Left forelimb (tissue), 1 donor: ENCODE measurements at places on chromosomes 11 and 22.
A peak's percentile ranks its signal among the peaks of the same experiment; 100 is the strongest.

DNA sequence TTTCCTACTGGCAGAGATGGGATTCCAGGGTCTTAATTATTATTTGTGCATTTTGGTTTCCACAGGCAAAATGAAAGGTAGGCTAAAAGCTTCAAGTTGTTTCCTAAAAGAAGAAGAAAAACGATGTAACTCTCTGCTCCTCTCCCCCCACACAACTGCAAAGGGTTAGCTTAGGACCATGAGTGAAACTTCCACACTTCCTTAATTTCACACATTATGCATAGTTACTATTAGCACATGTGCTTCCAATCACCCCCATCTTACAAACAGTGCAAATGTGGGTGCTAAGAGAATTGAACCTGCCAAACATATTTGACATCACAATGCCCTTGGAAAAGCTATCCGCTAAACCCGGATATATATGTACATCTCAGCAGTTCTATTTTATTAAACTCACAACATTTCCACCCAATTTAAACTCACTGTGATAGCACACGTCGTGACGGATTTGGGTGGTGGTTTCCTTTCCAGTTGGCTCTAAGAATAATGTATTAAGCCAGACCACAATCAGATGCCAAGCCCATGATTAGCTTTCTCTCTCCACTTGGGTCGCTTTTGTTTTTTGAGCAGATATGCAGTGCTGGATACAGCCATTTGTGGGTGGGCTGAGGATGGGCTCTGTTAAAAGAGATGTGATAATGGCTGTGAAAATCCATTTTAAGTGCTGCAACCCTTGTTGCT, 245.0 kb upstream of the POU2AF2 start:
- DNase-seq, result no peak

DNA sequence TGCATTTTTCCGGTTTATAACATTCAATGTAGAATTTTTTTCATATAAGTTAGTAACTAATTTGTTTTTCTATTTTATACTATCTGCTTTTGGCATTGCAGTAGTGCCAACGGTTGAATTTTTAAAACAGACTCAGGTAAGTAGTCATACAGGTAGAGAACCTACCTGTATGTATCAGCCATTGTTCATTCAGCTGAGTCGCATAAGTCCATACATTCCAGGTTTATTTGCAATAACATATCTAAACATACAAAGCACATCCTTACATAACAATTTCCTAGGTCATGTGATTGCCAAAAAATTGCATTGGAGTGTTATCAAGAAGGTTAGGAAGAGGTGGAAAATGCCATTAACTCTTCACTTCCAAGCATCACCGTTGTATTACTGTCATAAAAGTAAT, 1059.3 kb upstream of the CNTN5 start:
- DNase-seq, result no peak

DNA sequence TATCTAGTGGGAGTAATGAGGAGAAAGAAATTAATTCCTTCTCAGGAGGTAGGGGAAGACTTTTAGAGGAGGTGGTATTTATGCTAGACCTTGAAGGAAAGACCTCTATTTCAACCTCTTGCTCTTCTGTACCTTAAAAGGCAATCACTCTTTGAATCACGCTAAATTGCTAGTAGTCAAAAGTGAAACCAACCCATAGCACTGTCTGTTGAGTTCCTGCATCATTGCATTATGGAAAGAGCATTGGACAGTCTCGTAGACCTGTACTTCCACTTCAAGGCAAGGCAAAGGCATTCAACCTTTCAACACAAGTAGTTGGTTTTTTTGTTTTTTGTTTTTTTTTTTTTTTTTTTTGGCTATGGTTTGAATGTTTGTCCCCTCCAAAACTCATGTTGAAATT, 770.4 kb downstream of the ETS1 start:
- no peak for DNase-seq

GRCh38 chr22:41952713-41953112, 763 bp downstream of the SMIM45 start:
- no peak for DNase-seq

DNA sequence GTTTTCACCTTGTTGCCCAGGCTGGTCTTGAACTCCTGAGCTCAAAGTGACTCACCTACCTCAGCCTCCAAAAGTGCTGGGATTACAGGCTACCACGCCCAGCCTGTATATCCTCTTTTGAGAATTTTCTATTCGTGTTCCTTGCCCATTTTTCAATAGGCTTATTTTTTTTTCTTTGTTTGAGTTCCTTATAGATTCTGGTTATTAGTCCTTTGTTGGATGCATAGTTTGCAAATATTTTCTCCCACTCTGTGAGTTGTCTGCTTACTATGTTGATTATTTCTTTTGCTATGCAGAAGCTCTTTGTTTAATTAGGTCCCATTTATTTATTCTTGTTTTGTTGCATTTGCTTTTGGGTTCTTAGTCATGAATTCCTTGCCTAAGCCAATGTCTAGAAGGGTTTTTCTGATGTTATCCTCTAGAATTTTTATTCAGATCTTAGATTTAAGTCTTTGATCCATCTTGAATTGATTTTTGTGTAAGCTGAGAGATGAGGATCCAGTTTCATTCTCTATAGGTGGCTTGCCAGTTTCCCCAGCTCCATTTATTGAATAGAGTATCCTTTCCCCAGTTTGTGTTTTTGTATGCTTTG, 17.7 kb upstream of the ZBED5 start:
- no peak for DNase-seq

DNA sequence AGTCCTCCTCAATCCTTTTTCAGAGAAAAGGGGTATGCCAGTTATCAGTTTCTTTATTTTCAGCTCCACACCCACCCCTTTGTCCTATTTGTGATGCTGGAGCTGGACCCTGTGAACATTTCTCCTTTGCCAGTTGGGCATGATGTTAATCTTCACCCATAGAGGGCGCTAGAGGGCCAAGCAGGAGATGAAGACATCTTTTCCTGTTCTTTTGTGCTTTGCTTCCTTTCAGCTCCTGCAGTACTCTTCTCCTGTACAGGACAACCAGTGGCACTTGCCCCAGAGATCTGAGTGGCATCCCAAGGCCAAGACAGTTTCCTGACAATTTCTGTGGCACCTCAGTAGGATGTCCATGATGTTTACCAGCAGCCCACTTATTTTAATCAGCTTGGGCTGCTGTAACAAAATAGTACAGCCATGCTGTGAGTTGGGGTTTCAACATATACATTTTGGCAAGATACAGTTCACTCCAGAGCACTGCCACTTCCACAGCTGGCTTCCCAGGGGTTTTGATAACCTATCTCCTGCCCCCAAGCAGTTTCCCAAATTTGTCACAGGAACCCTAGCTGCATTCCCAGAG, 4.6 kb downstream of the SAA2 start:
- DNase-seq, result no peak

GRCh38 chr11:1920128-1920908, 815 bp downstream of the TNNT3 start:
- DNase-seq, result no peak

DNA sequence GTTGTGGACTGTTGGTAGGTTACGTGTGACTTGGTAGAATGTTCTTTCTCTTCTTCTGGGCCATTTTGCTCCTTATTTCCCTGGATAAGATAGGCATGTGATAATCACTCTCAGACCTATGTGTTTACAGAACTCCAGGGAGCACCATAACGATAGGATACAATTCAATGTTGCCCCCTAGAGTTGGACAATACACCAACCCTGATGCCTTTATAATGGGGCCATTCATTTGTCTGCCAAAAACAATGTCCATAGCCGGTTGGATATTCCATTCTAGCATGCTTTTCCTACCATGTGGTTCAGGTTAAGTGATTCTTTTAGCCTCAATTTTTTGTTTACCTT, 60.5 kb downstream of the APIP start:
- DNase-seq, result no peak

GRCh38 chr11:2477254-2477653, 32.4 kb downstream of the KCNQ1 start:
- DNase-seq, result no peak

- no peak for DNase-seq
Observed at GRCh38 chr11:104898685-104899013, 389 bp upstream of the CASP12 start.

DNA sequence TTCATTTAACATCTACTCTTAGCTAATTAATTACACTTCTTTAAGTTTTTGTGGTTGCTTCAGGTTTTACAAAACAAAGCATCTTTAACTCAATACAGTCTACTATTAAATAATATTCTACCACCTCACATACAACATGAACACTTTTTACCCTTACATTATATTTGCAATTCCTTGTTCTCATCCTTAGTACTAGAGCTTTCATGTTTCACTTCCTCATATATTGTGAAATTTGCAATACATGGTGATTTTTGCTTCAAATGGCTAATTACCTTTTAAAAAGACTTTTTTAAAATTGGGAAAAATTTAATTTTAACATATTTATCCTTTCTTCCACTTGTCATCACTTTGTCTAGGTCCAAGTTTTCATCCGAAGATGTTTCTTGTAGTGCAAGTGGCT, 37.5 kb downstream of the RSF1 start:
- no peak for DNase-seq

- no peak for DNase-seq
Observed at GRCh38 chr11:72738199-72739141, 13.7 kb downstream of the ARAP1 start.

- DNase-seq, result no peak
Observed at GRCh38 chr11:70092959-70093715, 15.0 kb downstream of the ANO1 start.

GRCh38 chr22:48717883-48718817, 1109.5 kb downstream of the BRD1 start:
- no peak for DNase-seq

- DNase-seq, result no peak
Observed at GRCh38 chr11:72309074-72309598, 65.2 kb upstream of the PHOX2A start.

DNA sequence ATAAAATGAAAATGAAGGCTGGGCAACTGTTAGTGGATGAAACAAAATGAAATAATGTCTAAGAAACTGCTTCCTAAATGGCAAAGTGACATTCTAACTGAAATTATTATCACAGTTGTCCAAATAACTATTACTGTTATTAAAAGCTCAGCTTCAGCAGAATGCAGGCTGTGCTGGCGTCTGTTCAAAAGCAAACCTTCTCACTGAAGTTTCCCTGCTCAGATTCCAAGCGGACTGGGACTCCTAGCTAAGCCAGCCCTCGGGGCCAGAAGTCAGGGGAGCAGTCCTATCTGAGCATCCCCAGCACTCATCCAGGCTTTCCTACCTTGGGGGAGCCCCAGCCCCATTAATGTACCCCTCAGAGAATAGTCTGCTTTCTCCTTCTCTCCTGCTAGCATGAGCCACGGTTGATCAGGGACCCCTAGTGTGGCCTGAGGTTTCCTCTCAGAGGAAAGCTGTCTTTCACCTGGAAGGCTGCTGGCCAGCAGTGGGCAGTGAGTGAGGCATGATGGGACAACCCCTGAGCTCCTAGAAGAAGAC, 1167.3 kb downstream of the TBC1D22A start:
- no peak for DNase-seq

- DNase-seq, result no peak
Observed at GRCh38 chr22:29096736-29097669, 24.2 kb downstream of the KREMEN1 start.

- no peak for DNase-seq
Observed at GRCh38 chr11:19633276-19633675, 79.4 kb upstream of the NAV2 start.

- DNase-seq, result no peak
Observed at GRCh38 chr11:36030731-36031281, 86.9 kb downstream of the LDLRAD3 start.

GRCh38 chr11:33608386-33608785, 92.2 kb downstream of the C11orf91 start:
- no peak for DNase-seq

GRCh38 chr11:60988658-60989057, 17.2 kb downstream of the CD6 start:
- no peak for DNase-seq

DNA sequence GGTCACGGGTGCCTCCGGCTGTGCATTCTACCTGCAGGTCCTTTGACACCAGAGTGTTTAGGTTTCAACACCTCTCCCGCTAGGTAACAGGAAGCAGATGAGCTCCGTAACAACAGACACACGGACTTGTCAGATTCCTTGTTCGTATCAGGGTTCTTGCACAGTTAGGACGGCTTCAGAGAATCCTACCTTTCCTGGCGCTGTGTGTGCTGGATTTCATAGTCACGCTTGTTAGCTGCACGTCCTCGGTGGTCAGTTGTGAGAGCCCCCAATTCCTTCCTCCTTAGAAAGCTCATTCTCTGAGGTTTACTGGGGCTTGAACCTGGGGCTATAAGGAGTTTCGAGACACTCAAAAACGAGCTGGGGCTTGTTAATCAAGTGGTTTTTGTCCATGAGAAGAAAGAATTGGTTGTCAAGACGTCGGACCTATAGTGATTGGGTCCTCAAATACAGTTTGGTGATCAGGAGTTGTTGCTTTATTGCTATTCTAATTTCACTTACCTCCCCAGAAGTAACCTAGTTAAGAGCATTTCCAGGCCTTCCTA, 664 bp downstream of the DDB2 start:
- no peak for DNase-seq

DNA sequence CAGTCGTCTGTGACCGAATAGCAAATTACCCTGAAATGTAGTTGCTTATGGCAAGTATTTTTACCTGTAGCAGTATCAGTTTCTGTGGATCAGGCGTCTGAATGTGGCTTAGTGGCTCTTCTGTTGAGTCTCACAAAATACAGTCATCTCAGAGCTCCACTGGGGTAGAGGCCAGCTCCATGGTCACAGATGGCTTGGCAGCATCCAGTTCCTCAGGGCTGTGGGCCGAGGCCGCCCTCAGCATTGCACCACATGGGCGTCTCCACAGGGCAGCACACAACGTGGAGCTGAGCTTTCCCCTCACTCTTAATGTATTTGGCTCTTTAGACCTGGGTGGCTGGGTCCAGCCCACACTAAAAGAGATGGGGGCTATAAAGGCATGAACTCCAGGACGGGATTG, 57.8 kb downstream of the SBF1 start:
- DNase-seq, result no peak

GRCh38 chr11:17612221-17613188, 65.4 kb downstream of the OTOG start:
- DNase-seq, result peak; percentile 59

GRCh38 chr11:97656356-97656755, 1266.5 kb downstream of the JRKL start:
- no peak for DNase-seq

GRCh38 chr11:45247433-45247832, 38.7 kb downstream of the SYT13 start:
- no peak for DNase-seq

- DNase-seq, result no peak
Observed at GRCh38 chr22:22703715-22704114, 59.3 kb downstream of the GGTLC2 start.

DNA sequence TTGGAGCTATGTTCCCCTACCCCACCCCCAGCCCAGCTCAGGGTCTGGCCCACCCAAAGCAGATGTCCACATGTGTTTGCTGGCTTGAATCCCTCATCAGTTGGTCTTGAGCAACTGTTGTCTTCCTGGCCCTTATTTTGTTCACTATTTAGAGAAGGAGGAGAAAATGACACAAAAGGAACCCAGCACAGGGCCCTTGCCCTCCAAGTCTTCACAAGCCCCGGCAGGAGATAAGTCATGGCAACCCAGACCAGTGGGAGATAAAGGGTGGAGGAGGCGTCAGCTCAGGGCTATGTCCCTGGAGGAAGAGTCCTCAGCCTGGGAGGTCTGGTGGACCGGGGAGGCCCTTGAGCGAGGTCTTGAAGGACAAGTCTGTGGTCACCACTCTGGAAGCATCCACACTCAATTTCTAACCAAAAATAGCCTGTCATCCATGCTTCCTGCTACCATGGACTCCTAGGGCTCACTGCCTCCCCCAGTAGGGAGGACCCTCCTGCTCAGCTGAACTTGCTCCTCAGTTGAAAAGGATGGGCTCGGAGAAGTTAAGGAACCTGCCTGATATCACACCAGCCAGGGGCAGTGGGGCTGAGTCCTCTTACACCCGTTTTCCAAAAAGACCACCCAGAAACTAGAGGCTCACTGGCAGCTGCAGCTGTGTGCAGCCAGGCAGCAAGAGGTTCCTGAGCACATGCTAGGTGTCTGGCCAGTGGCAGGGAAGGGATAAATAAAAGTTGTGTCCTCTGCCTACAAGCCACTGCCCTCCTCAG, 1.8 kb upstream of the RAB3IL1 start:
- peak; percentile 64 for DNase-seq
